ENCODE measurements at places on chromosomes 5 and 9.

- DNase-seq: no peak
These were observed 26.8 kb downstream of the PAX5 start for GRCh38 chr9:37007295-37007694.

GRCh38 chr9:130426883-130427282 is 17.9 kb upstream of the ASS1 start:
- peak; percentile 32 for DNase-seq

DNA sequence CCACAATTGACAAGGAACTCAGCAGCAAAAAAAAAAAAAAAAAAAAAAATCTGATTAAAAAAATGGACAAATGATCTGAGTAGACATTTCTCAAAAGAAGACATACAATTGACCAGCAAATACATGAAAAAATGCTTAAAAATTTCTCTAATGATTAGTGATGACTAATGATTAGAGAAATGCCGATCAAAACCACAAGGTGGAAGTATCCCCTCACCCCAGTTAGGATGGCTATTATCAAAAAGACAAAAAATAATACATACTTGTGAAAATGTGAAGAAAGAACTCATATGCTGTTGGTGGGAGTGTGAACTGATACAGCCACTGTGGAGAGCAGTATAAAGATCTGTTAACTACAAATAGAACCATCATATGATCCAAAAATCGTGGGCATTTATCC is 245.3 kb downstream of the OSTF1 start:
- DNase-seq: no peak

- DNase-seq: no peak
These were observed 1.4 kb downstream of the RPS6 start for GRCh38 chr9:19378647-19379046.

- no peak for DNase-seq
These were observed 23.2 kb downstream of the TEX53 start for GRCh38 chr9:114634387-114634786.

GRCh38 chr5:67414712-67415111 is 218.1 kb upstream of the CD180 start:
- no peak for DNase-seq

DNA sequence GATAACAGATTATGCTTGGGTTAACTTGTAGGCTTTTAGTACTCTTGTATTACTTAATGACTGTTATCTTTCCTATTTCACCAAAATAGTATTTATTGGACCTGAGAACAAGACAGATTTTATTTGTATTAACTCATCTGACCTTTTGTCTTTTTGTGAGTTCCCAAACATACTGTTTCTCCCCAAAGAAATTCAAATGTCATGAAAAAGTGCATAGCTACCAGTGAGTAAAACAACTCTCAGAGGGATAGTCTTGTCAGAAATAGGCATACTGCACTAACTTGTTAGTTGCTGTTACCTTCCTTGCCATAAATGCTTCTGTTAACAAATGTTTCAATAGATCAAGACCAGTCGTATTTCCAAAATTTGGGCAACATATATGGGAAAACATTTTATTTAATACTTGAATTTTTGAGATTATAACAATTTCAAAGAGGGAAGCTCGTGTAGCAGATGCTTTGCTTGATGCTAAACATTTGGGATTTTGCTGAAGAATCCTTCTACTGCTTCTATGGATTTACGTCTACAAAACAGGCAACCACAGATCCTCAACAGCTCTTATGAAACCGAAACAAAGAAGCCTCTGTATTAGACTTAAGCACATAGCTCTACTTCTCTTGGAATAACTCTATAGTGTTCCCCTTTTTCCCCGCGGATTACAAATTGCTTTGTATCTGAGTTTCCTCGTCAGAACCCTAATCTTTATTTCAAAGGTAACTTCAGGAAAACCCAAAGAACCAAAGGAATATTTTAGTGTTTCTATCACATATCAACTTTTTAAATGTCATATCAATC is 248.8 kb downstream of the MCTP1 start:
- no peak for DNase-seq

Measured in astrocyte of the cerebellum (primary cell).